ENCODE measurements at places on chromosomes 4 and X. TPM values are rescaled to one million over a fixed set of nuclear protein-coding genes. Genes with fewer than 3 reads are reported as not detected.

GRCh38 chrX:55357236-55357635, 92.5 kb upstream of the PAGE3 start:
- no peaks in the 10 kb centered on the region for H3K4me1 ChIP-seq
- H3K27me3 ChIP-seq = no peaks in the 10 kb centered on the region

- no peaks in the 10 kb centered on the region for H3K4me1 ChIP-seq
- H3K4me3 ChIP-seq = no peak overlapping the region
These were observed 17.4 kb downstream of the MTNR1A start for GRCh38 chr4:186537843-186538521.

- H3K27me3 ChIP-seq = no peaks in the 10 kb centered on the region
- H3K27ac ChIP-seq = no peak overlapping the region
These were observed 57.7 kb downstream of the SAT1 start for GRCh38 chrX:23840674-23841073.

DNA sequence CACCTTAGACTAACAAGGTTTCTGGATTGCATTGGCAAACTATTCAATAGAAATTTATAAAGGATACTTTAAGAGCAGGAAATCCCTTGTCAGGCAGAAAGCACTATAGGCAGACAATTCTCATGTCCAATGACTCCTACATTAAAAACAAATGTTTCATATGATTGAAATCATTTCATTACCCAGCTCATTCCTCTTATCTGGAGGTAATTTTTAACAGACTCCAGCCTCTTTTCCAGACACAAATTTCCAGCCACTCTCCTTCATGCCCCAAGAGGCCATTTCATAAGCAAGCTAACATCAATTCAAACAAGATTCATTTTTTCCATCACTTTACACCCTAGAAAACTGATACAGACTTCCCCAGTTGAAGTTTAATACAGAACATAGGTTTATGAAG, 495.1 kb upstream of the FRG1 start:
- no peaks in the 10 kb centered on the region for H3K4me1 ChIP-seq
- H3K36me3 ChIP-seq = no peaks in the 10 kb centered on the region
- H3K4me3 ChIP-seq = no peak overlapping the region
- no peak overlapping the region for H3K27ac ChIP-seq

- no peaks in the 10 kb centered on the region for H3K4me1 ChIP-seq
- H3K4me3 ChIP-seq = no peak overlapping the region
These were observed 255.4 kb downstream of the TLL1 start for GRCh38 chr4:166128403-166128802.

DNA sequence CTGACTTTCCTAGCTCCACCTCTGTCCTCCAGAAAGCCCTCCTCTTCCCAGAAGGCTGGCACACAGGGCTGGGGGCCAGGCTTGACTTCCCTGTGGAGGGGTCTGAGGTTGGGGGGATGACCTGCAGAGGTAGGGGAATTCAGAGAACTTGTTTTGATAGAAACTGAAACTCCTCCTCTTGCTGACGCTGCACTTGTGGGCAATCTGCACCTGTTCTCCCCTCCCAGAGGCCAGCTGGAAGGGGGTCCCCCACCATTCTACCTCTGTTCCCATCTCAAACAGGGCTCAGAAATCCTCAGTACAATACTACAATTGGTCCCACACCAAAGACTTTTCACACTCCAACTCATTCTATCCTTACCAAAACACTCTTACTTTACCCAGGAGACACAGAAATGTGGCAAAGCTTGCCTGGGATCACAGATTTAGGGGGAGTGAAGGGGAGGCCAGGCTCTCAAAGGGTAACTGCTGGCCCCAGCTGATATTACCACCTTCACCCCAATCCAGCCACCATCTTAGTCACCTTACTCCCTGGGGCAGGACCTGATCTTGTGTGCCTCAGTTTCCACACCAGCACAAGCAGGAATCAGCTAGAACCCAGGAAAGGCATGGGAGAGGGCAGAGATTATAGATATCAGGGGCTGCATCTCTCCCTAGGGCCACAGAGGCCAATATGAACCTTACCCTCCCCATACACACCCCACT, 18.5 kb downstream of the OTUD5 start:
- no peak for DNase-seq
- no peaks in the 10 kb centered on the region for H3K36me3 ChIP-seq
- no peaks in the 10 kb centered on the region for H3K4me1 ChIP-seq

DNA sequence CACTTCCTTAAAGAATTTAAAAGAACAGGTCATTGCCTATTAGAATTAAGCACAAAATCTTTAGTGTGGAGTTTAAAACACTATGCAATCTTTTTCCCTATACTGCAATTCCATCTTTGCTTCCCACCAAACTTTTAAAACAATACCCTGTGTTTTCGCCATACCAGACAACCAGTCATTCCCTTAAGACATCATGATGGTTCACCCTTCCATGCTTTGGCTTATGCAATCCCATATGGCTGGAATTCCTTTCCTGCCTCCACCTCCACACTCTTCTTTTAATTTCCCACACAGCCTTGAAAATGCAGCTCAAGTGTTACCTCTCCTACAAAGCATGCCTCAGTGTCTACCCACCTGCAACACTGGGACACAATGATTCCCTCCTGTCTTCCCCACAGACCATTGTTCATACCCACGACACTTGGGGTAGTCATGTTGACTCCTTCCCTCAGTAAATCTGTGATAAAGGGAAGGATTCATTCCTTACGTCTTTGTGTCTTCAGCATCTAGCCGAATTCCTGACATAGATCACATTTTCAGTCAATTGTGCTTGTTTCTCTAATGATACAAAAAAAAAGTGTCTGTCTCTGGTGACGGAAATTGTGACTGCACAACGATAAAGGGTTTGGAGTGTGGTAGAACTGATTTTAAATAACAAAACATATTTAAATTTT, 166.3 kb downstream of the FNIP2 start:
- no peaks in the 10 kb centered on the region for H3K27me3 ChIP-seq
- no peaks in the 10 kb centered on the region for H3K36me3 ChIP-seq
- H3K4me3 ChIP-seq = no peak overlapping the region
- DNase-seq = no peak
- H3K4me1 ChIP-seq = no peaks in the 10 kb centered on the region

GRCh38 chr4:53037892-53038291, 175.8 kb downstream of the RASL11B start:
- no peak overlapping the region for H3K27ac ChIP-seq
- H3K4me3 ChIP-seq = no peak overlapping the region
- no peaks in the 10 kb centered on the region for H3K36me3 ChIP-seq
- H3K27me3 ChIP-seq = no peaks in the 10 kb centered on the region
- H3K4me1 ChIP-seq = no peaks in the 10 kb centered on the region

GRCh38 chrX:78024349-78025059, 55.1 kb upstream of the PGAM4 start:
- H3K4me3 ChIP-seq = no peak overlapping the region
- H3K36me3 ChIP-seq = no peaks in the 10 kb centered on the region
- H3K27ac ChIP-seq = no peak overlapping the region
- H3K27me3 ChIP-seq = peaks cover 4% of the 10 kb centered on the region
- H3K4me1 ChIP-seq = no peaks in the 10 kb centered on the region
- no peak for DNase-seq

The C4orf50 gene
- under 0.01 TPM for total RNA-seq

The SAGE1 gene
- total RNA-seq = not detected

The SLC10A6 gene
- total RNA-seq = 2.0 TPM
